ENCODE measurements at places on chromosomes 12 and 14. TPM values are rescaled to one million over a fixed set of nuclear protein-coding genes. Genes with fewer than 3 reads are reported as not detected.

GRCh38 chr14:36019126-36019525 is 157.4 kb downstream of the PTCSC3 start:
- H3K4me3 ChIP-seq = no peak overlapping the region
- no peaks in the 10 kb centered on the region for H3K27me3 ChIP-seq
- H3K36me3 ChIP-seq = no peaks in the 10 kb centered on the region
- H3K27ac ChIP-seq = no peak overlapping the region

SRP54 gene
- total RNA-seq = 76.2 TPM

KICS2 gene
- 14.9 TPM for total RNA-seq

USP44 gene
- 4.4 TPM for total RNA-seq

GRCh38 chr14:101120641-101121507 is 217.4 kb upstream of the RTL1 start:
- no peak for DNase-seq
- H3K4me3 ChIP-seq = peak overlapping the region; percentile 38
- H3K27ac ChIP-seq = peak overlapping the region; percentile 59
- H3K36me3 ChIP-seq = no peaks in the 10 kb centered on the region

SDSL gene
- total RNA-seq = 0.54 TPM

DNA sequence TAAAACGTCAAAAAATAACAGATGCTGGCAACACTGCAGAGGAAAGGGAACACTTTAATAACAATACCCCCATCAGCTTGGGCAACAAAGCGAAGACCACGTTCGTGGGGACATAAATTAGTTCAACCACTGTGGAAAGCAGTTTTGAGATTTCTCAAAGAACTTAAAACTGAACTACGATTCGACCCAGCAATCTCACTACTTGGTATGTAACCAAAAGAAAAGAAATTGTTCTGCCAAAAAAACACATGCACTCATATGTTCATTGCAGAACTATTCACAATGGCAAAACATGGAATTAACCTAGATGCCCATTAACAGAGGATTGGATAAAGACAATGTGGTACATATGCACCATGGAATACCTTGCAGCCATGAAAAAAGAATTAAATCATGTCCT is 81.2 kb upstream of the RAP1B start:
- H3K36me3 ChIP-seq = peaks cover 2% of the 10 kb centered on the region
- peaks cover 6% of the 10 kb centered on the region for H3K27me3 ChIP-seq
- no peak for DNase-seq
- H3K27ac ChIP-seq = no peak overlapping the region
- no peak overlapping the region for H3K4me3 ChIP-seq

DNA sequence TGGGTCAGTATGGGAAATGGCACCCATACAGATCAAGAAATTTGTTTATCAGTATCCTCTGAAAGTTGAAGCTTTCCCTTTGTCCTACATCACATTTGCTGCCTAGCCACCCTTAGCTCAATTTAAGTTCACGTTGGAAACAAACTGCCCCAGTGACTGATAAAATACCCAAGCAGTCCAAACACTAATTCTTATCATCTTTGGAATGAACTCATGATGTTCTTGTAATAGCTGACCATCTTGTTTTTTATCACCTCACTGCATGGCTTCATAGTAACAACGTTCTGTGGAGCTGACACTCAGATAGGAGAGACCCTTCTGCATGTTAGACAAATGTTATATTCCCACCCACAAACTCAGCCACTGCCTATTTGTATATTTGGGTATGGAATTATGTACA is 93.4 kb downstream of the GPR135 start:
- no peak overlapping the region for H3K27ac ChIP-seq
- peaks cover 4% of the 10 kb centered on the region for H3K36me3 ChIP-seq
- H3K27me3 ChIP-seq = peaks cover 9% of the 10 kb centered on the region
- H3K4me3 ChIP-seq = no peak overlapping the region
- no peak for DNase-seq

DCTN2 gene
- total RNA-seq = 83.5 TPM

L3HYPDH gene
- 14.0 TPM for total RNA-seq

DNA sequence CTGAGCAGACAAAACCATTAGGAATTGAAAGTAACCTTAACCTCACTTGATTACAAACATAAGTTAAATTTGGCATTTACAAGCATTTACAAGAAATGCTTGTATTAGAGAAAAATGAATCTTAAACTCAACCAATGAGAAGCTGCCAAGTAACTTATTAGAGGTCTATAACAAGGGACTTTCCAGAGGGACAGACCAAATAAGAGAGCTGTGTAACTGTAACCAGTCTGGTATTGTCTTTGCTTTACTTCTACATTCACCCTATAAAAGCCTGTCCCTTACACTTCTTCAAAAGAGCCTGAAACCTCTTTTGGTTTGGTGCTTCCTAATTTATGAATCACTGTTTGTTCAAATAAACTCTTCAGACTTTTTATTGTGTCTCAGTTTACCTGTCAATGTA is 450.0 kb upstream of the FAR2 start:
- no peak overlapping the region for H3K4me3 ChIP-seq
- H3K27ac ChIP-seq = no peak overlapping the region
- DNase-seq = no peak
- no peaks in the 10 kb centered on the region for H3K4me1 ChIP-seq
- no peaks in the 10 kb centered on the region for H3K36me3 ChIP-seq
- H3K27me3 ChIP-seq = no peaks in the 10 kb centered on the region

DNA sequence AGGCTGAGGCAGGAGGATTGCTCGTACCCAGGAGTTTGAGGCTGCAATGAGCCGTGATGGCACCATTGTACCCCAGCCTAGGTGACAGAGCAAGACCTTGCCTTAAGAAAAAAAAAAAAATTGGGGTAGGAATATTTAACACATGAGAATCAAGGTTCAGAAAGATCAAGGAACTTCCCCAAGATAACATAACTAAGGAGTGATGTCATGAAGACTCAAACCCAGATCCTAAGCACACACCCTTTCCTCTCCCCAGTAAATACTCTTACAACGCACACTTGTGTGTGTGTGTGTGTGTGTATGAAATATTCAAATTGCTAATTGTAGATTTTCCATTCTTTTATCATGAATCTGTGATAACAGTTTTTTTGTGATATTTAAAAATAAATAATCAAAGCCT is 90.6 kb upstream of the NUDT4 start:
- H3K27me3 ChIP-seq = no peaks in the 10 kb centered on the region
- H3K36me3 ChIP-seq = no peaks in the 10 kb centered on the region
- no peak overlapping the region for H3K4me3 ChIP-seq
- no peaks in the 10 kb centered on the region for H3K4me1 ChIP-seq

SRRM4 gene
- not detected for total RNA-seq

GRCh38 chr12:15770021-15770420 is 19.2 kb downstream of the EPS8 start:
- DNase-seq = no peak
- H3K27ac ChIP-seq = no peak overlapping the region
- H3K27me3 ChIP-seq = peaks cover 2% of the 10 kb centered on the region
- H3K4me3 ChIP-seq = no peak overlapping the region
- no peaks in the 10 kb centered on the region for H3K36me3 ChIP-seq
